ENCODE measurements at places on chromosomes 4 and X.

GRCh38 chr4:153233761-153234371 is 29.6 kb downstream of the TRIM2 start:
- DNase-seq, result no peak

- no peak for DNase-seq
These were observed 126.9 kb downstream of the CBLL2 start for GRCh38 chrX:22399437-22400192.

DNA sequence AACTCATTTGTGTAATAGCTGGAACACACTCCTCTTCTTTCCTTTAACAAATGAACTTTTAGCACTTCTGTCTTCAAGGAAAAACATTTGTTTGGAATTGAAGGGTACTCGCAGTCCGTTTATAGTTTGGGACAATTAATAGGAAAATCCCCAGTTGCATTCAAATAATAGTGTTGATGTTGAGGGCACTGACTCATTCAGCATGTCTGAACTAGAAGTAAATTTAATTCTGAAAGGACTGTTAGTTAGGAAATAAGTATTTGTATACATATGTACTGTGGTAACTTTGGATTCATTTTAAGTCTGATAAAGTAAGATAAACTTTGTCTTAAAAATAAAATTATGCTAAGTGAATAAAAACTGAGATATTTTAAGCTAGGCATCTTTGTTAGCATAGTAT is 27.2 kb downstream of the FAM199X start:
- no peak for DNase-seq

- peak; percentile 22 for DNase-seq
These were observed 44.1 kb downstream of the TIGD4 start for GRCh38 chr4:152735396-152735859.

DNA sequence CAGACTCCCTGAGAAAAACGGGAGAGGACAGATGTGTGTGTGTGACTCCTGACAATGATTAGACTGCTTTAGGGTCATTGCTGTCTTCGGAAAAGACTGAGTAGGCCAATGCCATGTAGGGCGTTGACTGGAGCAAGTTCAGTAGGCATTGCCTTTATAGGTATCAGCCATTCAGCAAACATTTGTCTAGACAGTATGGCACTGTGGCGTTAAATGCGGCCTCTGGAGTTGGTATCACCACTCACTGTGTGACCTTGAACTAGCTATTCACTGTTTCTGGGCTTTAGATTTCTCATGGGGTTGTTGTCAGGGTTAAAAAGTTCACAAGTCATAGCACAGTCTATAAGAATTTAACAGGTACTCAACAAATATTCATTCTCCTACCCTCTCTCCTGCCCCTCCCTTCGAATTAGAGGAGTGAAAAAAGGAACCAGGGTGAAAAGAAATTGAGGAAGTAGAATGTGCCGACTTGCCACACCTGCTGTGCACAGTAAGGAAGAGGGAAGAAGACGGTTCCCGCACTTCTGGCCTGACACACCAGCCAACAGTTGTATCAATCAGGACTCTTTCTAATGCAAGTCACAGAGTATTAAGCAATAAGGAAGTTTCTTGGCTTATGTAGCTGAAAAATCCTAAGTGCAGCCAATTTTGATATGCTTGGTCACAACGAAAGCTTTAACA is 83.2 kb upstream of the PLAC8 start:
- no peak for DNase-seq

DNA sequence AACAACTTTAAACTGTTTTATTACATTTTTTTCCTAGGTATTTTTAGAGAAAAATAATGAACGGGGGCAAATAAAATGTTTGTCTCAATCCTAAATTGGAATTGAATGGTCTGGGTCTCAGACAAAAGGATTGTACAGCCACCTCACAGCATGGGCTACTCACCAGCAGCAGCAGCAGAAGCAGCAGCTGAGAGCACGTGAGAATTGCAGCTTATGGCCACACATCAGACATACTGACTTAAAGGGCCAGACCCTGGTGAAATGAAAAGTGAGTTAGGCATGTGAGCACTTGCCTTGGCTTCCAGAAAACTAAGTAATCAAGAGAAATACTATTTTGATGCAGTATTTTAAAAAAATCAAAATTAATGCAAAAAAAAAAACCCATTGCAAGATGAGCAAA is 56.6 kb downstream of the AASDH start:
- DNase-seq, result no peak
